ENCODE measurements at places on chromosomes 11 and 22.

GRCh38 chr11:75160220-75160757, 9.4 kb downstream of the SLCO2B1 start:
- no peak for DNase-seq

- no peak for DNase-seq
Measured at GRCh38 chr11:80284946-80285785, 844.3 kb upstream of the TENM4 start.

GRCh38 chr11:71322192-71322735, 69.9 kb upstream of the SHANK2 start:
- DNase-seq = no peak

GRCh38 chr11:18330921-18331320, 8.6 kb downstream of the GTF2H1 start:
- no peak for DNase-seq

GRCh38 chr22:44842417-44842816, 90.0 kb downstream of the ARHGAP8 start:
- DNase-seq = no peak

GRCh38 chr11:46338988-46339666, 8.1 kb upstream of the DGKZ start:
- no peak for DNase-seq

DNA sequence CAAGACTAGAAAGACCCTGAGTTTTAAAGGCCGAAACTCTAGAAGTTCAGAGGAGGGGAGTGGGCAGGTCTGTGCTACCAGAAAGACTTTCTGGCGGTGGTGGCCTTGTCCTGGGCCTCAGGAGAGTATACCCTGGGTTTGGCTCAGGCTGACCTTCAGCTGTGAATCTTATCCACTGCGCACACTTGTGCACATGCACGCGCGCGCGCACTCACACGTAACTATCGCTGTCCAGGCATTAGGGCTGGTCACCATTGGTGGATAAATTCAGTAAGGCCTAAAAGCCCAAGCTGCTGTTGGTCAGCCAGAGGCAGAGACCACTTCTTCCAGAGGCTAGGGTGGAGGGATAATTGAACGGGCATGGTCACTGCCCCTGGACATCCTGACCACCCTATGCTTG, 25.1 kb downstream of the ARHGEF17 start:
- no peak for DNase-seq

DNA sequence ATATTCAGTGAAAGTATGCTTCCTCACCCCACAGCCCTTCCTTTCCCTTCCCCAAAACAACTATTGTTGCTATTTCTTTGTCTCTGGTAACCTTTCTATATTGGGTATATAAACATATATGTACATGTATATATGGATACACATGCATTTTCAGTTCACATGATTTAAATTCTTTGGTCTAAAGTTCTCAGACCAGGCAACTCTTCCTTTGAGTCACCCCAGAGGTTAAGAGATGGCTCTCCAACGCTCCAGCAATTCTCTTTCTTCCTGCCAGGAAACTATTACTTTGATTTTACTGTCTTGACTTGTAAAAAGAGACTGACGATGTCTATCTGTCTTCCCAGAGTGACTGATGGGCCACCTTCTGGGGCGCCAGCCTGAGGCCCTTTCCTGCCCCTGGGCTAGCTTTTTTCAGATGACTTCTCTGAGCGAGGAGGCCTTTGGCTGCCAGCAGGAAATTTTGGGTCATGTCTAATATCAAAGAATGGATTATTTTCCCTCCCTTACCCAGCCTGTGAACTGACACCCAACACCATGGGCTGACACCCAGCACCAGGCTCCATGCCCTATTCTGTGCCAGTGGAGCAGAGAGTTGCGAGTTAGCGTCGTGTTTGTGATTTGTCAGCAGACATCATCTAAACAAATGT, 14.4 kb upstream of the ST3GAL4 start:
- DNase-seq = no peak

DNA sequence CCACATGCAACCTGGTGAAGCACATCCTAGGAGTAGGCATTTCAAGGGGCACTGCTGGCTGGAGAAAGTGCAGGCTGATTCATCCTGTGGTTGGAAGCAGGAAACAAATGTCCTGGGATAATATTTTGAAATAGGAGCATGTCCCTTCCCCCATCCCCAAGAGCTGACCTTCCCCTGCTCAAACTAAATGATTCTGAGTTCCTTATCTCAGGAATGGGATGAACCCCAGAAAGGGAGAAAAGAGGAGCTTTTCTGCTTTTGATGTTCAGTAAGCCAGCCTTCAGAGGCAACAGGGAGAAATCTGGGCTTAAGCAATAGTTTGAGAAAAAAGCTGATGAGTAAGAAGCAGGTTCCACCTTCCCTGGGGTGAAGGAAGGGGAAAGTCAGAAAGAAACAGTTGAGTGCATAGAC, 19.5 kb upstream of the SPON1 start:
- DNase-seq = no peak

GRCh38 chr22:23752750-23753149, 1.5 kb downstream of the VPREB3 start:
- DNase-seq = no peak

GRCh38 chr11:128546916-128547315, 40.4 kb downstream of the ETS1 start:
- no peak for DNase-seq

Data from HS-27A (cell line).